NCI-H1105 (cell line): ENCODE measurements at places on chromosomes 4 and X.

- DNase-seq: no peak
Measured at GRCh38 chr4:56859841-56860240, 38.3 kb upstream of the SPINK2 start.

GRCh38 chr4:154457471-154457870 lies 34.1 kb downstream of the DCHS2 start:
- DNase-seq: peak; percentile 49

- no peak for DNase-seq
Measured at GRCh38 chr4:4792466-4792865, 67.0 kb upstream of the MSX1 start.

DNA sequence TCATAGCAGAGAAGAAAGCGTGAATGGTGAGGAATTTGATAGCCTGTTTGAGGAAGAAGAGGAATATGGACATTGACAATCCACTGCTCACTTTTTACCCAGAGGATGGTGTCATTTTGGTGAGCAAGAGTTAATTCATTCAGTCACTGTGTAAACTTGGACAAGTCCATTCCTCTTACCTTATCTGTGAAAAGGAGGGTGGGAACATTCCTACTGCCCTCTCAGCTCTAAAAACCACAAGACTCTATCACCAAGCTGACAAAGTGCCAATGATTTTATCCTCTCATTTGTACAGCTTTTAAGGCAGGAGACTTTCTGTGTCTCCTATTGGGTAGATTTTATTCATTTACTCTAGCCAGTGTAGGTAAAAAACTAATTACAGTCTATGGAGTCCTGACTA lies 103.8 kb downstream of the LUZP4 start:
- no peak for DNase-seq

- DNase-seq: no peak
Measured at GRCh38 chrX:2710041-2710840, 19.1 kb downstream of the CD99 start.

DNA sequence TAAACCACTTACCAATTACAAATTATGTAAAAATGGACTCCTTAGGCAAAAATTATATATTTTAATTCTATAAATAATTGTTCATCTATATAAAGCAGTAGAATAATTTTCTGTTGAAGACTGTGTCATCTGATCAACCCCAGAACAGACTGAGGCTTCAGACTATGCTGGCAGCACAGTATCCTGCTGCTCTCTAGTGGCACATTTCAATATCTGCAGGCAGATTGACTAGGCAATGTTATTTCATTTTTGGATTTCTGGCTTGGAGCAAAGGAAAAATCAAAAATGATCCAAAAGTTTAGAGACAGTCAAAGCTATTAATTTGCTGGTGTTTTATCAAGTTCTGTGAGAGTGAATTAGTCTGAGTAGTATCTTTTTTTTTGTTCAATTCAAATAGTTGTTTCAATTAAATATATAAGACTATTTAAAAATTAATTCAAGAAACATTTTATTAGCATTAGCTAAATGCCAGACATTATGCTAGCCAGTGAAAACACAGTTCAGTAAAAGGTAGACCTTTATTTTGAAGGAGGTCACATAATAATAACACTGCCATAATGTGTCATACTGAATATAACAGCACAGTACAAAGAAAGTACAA lies 21.3 kb upstream of the SULT1E1 start:
- DNase-seq: peak; percentile 11

DNA sequence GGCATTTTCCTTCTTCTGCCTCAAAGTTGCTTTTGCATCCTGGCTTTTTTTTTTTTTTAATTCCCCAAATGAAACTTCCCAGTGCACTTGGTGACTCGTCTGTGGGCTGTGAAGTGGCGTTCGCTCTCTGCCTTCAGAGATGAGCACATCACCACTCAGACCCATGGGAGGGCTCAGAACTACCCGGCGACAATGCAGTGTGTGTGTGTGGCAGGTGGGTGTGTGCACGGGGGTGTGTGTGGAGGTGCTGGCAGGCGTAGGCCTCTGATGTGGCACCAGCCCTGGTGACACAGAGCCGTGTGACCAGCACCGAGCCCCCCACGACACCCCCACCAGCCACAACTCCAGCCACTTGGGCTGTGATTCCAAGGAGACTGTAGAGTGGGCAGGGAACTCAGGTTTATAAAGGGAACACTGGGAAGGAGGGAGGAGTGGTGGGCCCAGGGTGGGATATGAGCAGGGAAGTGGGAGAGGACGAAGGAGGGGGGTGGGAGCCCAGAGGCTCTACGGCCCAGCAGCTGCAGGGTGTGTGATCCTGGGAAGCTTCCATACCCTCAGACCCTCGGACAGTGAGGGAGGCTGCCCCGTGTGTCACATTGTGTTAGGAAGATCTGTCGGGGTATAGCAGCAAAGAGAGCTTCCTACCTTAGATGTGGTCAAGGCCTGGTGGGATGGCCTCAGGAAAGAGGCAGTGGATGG lies 6.0 kb upstream of the WFS1 start:
- no peak for DNase-seq

DNA sequence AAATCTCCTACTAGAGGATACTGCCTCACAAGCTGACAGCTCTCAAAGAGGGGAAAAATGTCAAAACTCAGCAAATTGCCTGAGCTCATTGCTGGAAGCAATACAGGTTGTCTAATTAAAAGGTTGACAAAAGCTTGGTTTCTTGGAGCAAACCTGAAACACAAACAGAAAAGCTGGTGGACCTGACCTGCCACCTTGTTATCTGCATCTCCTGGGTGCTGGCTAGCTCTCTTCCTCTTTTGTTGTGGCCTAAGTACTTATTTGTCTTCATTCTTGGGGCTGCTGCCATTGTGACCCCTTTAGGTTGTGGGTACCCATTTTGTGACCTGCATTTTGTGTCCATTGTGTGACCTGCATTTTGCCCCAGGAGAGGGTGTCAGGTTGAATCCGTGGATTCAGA lies 184.5 kb downstream of the KIT start:
- DNase-seq: no peak

- no peak for DNase-seq
Measured at GRCh38 chr4:47692691-47693090, 145.2 kb downstream of the CORIN start.

DNA sequence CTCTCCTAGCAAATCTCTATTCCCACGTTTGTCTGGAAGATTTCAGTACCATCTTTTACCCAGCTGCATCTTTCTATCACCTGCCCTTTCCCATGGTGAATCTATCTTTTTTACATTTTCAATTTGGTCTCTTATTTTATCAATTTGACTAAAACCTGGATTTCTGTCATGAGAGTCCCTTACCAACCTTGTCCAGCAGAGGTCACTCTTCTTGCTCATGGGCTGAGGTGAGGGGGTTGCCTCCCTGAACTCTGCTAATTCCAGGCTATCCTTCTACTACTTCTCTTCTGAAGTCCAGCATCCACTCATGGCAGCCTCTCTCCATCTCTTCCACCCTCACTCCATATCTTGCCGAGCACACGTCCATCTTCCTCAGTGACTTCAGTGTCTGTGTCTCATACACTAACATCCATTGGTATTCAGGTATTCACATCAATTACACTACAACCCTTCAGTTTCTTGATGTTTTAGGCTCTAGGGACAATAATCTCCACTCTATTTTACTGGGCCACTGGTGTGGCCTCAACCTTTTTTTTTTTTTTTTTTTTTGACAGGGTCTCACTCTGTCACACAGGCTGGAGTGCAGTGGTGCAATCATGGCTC lies 17.8 kb upstream of the ZNF827 start:
- no peak for DNase-seq

GRCh38 chr4:150582146-150582872 lies at the start of gene MAB21L2:
Gene MAB21L2, plus strand, starts transcription at chr4:150582151. Its CDS starts 879 bp downstream, at chr4:150583030.
- no peak for DNase-seq

- no peak for DNase-seq
Measured at GRCh38 chr4:110900213-110900769, 277.4 kb upstream of the PITX2 start.

- no peak for DNase-seq
Measured at GRCh38 chr4:82744284-82744968, 54.2 kb downstream of the SCD5 start.

DNA sequence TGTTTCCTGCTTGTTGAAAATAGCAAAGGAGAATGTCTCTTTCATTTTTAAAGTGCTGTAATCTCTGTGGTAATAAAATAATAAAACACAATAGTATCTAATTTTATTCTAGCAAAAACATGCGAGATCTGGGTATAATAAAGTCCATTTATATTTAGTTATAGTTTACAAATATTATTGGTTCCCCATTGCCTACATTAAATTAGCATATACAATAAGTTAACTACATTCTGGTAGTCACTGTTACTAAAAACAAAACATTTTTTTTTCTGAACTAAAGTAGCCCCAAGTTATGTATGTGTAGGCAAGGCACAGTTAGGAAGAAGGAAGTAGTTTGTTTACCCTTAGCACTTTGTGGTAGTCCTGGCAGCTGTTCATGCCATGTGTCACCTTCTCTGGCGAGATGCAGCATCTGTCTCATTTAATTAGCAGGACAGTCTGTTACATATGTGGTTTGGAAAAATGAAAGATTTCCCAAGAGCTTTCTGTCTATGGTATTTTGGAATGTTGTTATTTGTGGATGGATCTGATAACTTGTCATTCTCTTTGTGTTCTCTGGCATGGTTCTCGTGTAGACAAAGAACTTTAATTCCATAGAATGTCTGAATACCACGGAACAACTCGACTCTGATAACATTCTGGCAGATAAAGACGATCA lies 231.3 kb upstream of the PITX2 start:
- no peak for DNase-seq

GRCh38 chr4:10640561-10641201 lies 43.9 kb downstream of the CLNK start:
- no peak for DNase-seq

GRCh38 chrX:150224676-150225075 lies 138.4 kb upstream of the MAMLD1 start:
- no peak for DNase-seq

GRCh38 chr4:93791570-93792195 lies 36.9 kb upstream of the ATOH1 start:
- peak; percentile 10 for DNase-seq

DNA sequence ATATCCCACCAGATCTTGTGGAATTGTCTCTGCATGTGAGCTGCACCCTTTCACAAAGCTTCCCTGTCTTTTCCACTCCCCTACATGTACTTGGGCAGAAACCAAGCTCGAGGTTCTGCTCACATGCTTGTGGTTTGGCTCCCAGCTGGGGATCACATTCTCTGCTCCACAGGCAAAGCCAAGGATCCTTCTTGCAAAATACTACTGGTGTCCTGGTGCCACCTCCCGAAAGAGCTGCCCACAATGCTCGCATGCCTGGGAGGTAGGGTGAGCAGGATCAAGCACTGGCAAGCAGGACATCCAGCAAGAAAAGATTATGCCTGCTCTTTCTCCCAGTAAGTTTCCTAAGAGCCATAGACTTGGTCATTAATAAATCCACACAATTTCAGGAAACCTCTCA lies 45.1 kb upstream of the PPARGC1A start:
- no peak for DNase-seq

- DNase-seq: no peak
Measured at GRCh38 chr4:121519236-121519838, 138.5 kb upstream of the QRFPR start.

- no peak for DNase-seq
Measured at GRCh38 chrX:74514384-74514783, 93.1 kb downstream of the SLC16A2 start.

GRCh38 chrX:48030237-48030636 lies 23.4 kb downstream of the SPACA5 start:
- no peak for DNase-seq

DNA sequence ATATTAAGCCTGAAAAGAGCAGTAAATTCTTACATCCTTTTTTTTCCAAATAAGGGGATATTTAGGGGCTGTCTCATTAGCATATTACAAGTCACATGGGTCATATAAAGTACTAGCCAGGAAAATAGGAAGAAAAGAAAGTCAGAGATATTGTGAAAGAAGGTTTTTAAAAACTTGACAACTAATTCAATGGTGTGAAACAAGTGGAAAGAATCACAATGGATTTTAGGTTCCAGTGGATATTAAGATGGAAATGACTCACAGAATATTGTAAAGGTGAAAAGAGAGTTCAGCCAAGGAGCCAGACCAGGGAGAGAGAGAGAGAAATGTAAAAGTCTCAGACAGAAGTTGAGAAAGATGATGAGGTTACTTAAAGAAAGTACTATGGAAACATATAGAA lies 297.2 kb downstream of the IQCM start:
- DNase-seq: no peak

DNA sequence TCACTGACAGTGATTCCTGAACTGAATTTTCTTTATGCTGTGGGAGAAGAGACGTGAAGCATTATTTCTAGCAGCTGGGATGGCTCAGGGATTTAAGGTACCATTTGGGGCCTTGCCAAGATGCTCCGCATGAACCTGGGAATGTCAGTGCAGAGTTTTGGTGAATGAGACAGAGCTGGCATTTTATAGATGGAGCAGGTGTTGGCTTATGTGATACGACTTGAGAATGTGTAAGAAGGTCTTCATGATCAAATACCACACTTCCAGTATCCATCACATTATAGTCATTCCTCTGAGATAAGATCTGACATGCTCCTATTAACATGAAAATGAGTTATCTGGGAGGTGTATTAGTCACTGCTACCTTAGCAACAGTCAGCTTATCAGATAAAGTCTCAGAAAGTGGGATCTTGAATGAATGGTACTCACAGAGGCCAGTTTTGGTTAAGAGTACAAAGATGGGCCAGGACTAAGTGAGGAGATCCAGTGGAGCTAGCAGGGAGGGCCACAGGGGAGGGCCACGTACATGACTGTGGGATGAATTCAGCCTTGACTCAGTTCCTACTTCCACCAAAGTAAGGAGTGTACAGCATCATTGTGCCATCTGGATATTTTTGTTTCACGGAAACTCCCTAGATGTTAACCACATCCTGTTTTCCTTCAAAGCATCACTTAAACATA lies 116.7 kb downstream of the SPCS3 start:
- no peak for DNase-seq

- no peak for DNase-seq
Measured at GRCh38 chr4:173014113-173014558, 154.5 kb upstream of the GALNT7 start.

DNA sequence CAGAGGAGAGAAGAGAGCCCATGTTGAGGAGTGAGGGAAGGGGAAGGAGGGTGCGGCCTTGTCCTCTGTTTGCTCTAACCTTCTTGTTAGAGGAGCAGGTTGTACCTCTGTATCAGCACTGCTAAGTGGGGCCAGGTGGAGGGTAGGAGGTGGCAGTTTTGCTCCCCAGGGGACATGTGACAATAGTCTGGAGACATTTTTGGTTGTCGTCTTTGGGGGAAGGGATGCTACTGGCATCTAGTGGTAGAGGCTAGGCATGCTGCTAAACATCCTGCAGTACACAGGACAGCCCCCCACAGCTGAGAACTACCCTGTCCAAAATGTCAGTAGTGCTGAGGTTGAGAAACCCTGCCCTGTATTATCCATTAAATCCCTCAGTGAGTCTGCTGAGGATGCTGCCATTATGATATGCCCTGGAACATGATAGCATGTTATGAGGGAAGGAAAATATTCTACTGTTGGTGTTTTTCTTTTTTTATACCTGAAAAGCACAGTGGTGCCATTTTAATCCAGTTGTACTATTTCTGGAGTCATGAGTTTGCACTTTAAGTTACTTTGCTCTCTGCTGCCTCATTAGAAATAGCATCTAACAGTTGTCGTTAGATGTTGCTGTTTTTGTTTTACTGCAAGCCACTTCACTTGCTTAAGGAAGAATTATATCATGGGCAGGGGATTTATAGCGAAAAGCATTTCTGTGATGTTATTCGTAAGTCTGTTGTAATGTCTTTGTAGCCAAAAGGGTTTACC lies 90.6 kb downstream of the LRP2BP start:
- no peak for DNase-seq
